ENCODE measurements at places on chromosomes 12 and 14. TPM values are rescaled to one million over a fixed set of nuclear protein-coding genes. Genes with fewer than 3 reads are reported as not detected.
A peak's percentile ranks its signal among the peaks of the same experiment; 100 is the strongest.

DNA sequence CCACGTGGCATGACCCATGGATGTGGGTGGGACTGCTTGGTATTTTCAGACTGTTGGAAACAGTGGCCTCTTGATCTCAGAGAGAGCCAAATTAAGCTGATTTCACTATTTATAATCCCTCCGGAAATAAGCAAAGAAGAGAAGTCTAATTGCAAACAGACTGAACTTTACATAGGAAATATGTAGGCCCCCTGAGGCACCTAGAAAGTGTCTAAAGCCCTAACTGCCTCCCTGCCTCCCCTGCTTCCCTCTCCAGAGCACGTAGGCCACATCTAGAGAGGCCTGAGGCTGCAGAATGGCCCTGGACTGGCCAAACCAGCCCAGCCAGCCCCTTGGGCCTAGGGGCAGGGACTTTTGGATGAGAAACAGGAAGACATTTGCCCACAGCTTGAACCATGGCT is 123.8 kb downstream of the ZFP36L1 start:
- no peak for DNase-seq
- H3K4me3 ChIP-seq: no peak overlapping the region
- H3K27ac ChIP-seq: no peak overlapping the region
- H3K36me3 ChIP-seq: no peaks in the 10 kb centered on the region
- no peaks in the 10 kb centered on the region for H3K27me3 ChIP-seq

The NKX2-1 gene
- polyA plus RNA-seq: 0.45 TPM

The SETD1B gene
- polyA plus RNA-seq: 3.6 TPM

DNA sequence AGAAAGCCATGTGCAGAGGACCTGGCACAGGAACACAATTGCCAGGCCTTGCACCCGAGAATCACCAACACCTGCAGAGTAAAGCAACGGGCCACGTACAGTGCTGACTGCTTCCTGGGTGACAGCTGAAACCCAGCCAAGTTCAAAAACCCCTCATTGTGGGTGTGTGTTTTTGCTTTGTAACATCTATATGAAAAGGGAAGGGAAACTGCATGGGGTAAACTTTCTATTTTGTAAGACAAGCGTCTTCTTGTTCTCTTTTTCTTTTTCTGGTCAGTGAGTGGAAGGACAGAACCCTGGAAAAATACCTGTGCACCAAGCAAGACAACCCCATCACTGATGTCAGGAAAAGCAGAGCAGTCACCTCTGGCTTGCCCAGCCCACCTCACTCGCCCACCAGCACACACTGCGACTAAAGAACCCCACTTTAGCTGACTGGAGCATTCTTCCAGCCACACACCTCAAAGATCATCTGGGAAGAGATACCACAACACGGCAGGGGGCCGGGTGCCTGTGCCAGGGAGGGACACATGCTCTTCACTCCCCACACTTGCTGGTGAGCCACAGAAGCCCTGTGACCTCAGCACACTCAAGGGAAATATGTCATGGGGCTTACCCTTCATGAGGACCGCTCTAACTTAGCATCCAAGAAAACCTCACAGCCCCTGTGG is 172.3 kb downstream of the NDUFA12 start:
- H3K27me3 ChIP-seq: no peaks in the 10 kb centered on the region
- no peak for DNase-seq
- H3K27ac ChIP-seq: peak overlapping the region; percentile 74
- H3K4me1 ChIP-seq: no peaks in the 10 kb centered on the region

DNA sequence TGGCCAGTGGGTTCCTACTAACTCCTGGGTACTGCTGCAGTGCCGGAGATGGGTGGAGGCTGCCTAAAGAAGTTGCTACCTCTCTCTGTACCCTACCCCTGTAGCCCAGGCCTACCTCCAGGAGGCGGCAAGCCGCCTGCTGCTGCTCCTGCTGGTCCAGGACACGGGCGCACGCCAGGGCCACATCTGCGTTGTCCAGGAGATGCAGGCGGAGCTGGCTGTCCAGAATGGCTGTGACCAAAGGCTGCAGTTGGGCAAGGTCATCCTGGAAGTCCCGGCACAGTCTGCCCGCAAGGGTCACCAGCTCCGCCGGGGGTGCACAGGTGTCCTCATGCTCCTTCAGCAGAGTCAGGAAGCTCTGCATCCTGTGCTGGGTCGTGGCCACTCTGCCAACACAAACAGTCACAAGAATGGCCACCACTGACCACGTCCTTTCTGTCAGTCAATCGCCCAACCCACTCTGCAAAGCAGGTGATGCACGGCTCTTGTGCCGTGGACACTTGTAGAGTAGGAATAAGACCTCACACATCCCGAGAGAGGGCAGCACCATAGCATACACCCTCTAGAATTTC is 1.6 kb downstream of the ANHX start:
- H3K27ac ChIP-seq: no peak overlapping the region
- H3K27me3 ChIP-seq: no peaks in the 10 kb centered on the region
- H3K4me3 ChIP-seq: no peak overlapping the region
- no peaks in the 10 kb centered on the region for H3K4me1 ChIP-seq
- H3K36me3 ChIP-seq: no peaks in the 10 kb centered on the region

GRCh38 chr12:131806674-131807073 is 21.5 kb upstream of the MMP17 start:
- DNase-seq: no peak
- no peak overlapping the region for H3K4me3 ChIP-seq
- no peaks in the 10 kb centered on the region for H3K4me1 ChIP-seq
- no peak overlapping the region for H3K27ac ChIP-seq

DNA sequence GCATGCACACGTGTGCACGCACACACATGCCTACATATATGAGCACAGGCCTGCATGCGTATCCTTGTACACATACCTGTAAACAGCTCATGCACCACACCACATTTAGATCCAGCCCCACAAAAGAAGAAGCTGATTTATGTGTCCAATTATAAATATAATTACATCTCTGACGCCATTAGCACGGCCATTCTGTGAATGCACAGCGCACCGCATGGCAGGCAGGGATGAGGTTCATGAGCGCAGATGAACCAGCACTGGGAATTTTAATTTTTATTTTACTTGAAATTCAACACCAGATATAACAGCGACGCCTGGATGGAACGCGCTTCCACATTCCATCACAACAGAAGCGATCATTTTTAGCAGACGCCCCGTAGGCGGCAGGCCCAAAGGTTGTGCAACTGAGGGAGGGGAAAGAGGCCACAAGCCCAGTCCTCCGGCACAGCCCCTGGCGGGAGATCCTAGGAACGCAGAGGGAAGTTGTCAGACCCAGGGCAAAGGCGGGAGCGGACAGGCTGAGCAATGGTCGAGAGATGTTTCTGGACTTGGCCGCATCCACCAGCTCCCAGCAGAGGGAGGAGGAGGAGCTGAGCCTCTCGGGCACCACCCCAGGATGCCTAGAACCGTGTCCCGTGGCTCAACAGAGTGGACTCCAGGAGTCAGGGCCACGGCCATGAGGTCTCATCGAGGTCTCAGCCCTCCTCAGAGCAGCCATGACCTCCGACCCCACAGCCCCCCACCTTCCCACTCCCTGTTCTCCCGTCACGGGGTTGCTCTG is 37.9 kb upstream of the GALNT9 start:
- DNase-seq: no peak
- H3K4me3 ChIP-seq: no peak overlapping the region
- no peaks in the 10 kb centered on the region for H3K36me3 ChIP-seq
- H3K27ac ChIP-seq: no peak overlapping the region
- H3K27me3 ChIP-seq: no peaks in the 10 kb centered on the region

DNA sequence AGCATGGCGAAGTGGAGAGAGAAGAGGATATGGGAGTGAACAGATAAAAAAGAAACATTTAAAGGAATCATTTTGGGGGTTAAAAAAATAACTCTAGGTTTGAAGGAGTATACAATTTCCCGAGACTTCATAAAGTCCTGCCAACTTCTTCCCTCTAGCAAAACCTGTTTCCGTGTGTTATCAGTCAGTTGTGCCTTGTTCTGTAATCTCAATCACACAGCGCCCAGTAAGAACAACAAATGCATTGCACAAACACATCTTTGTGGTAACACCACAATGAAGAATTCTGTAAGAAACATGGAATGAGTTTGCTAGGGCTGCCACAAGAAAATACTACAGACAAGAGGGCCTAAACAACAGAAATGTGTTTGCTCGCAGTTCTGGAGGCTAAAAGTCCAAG is 144.7 kb upstream of the FUT8 start:
- H3K27ac ChIP-seq: no peak overlapping the region
- H3K4me1 ChIP-seq: peaks cover 2% of the 10 kb centered on the region

The COA8 gene
- 43.9 TPM for polyA plus RNA-seq

The PTGER2 gene
- polyA plus RNA-seq: 5.1 TPM

DNA sequence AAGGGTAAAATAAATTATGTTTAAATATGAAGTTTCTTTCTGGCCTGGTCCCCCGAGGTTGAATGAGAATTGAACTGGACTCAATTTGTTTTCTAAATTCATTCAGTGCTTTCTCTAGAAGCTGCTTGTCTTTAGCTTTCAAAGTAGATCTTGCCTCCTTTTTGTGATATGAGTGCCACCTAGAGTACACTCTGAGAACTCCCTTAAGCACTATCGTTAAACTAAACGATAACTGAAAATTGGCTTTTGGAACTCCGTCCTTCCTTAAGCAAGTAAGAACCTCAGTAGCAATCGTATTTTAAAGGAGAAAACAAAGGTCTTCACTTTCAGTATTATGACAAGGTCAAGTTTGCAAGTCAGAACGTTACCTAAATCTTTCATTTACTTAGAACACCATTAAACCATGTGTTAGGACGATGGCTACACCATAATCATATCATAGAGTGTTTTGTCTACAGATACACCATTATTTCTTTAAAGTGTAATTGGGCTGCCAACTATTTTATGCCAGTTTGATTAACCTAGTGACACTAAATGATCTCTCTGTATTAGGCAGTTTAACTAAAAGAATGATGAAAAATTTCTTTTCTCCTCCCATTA is 364.8 kb downstream of the SNAPC1 start:
- no peaks in the 10 kb centered on the region for H3K36me3 ChIP-seq
- no peak overlapping the region for H3K4me3 ChIP-seq
- H3K27ac ChIP-seq: no peak overlapping the region
- H3K4me1 ChIP-seq: no peaks in the 10 kb centered on the region

DNA sequence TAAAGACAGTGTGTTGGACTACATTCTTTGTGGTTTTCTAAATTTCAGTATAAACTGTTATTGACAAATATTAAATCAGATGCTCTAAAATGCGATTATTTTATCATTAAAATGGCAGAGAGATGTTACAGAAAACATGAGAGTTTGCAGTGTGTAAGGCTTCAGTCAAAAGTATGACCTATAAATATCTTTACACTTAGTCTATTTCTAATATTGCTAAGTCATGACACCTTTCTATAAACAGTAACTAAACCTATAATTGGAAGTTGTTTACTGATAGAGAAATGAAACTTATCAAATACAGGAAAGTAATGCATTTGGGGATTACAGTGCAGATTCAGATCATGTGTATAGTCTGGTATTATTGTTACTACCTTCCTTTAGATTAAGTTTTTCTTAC is 68.9 kb upstream of the YARS2 start:
- peaks cover 2% of the 10 kb centered on the region for H3K36me3 ChIP-seq
- no peak overlapping the region for H3K27ac ChIP-seq
- H3K27me3 ChIP-seq: no peaks in the 10 kb centered on the region
- no peak overlapping the region for H3K4me3 ChIP-seq
- DNase-seq: no peak

The CCDC77 gene
- polyA plus RNA-seq: 3.2 TPM

DNA sequence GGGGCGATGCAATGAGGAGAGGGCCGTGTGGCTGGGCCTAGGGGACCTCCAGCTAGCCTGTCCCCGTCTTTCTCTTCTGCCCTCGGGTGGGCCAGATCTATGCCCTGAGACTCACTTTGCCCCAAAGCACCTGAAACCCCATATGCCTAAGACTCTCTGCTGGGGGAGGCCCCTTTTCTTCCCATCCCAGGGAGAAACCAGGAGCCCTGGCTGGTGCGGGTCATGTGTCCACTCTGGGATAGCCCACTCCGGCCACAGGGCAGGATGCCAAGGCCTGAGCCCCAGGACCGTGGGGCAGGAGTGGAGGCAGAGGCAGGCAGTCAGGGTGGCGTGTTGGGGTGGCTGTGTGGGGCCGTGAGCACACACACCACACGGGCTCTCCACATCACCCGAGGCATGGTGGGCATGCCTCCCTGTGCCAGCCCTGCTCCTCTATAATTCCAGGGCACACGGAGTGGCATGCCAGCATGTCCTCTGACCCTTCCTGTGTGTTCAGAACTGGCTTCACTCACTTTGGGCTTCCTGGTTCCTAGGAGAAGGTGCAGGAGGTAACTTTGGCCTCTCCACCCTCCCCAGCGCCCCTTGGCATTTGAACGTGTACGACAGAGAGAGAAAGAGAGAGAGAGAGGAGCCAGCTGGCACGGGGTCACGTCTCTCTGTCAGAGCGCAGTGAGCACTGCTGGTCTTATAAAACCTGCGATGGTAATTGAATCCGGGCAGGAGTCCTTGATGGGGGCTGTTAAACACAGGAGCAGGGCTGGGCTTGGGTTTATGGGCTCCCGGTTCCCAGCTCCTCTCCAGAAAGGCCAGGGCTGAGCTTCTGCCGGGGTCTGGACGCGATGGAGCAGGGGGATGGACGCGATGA is 144.2 kb downstream of the KIF26A start:
- no peak overlapping the region for H3K27ac ChIP-seq
- no peaks in the 10 kb centered on the region for H3K36me3 ChIP-seq
- no peaks in the 10 kb centered on the region for H3K27me3 ChIP-seq
- no peaks in the 10 kb centered on the region for H3K4me1 ChIP-seq
- no peak for DNase-seq

- peaks cover 3% of the 10 kb centered on the region for H3K27me3 ChIP-seq
- H3K27ac ChIP-seq: no peak overlapping the region
- H3K4me3 ChIP-seq: no peak overlapping the region
- H3K36me3 ChIP-seq: no peaks in the 10 kb centered on the region
- H3K4me1 ChIP-seq: no peaks in the 10 kb centered on the region
Measured at GRCh38 chr14:39762576-39763401, 330.6 kb upstream of the FBXO33 start.

DNA sequence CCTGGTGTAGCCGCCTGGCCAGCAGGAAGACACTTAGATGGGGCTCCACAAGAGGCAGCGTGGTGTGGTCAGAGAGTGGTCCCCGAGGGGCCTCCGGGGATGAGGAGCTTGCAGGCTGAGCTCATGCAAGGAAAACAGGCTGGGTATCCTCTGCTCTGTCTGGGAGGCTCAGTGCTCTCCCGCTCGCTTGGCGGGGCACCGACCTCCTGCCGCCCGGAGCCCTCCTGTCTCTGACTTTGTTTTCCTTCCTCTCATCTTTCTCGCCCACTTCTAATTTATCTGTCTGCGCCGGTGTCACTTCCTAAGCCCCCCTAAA is 31.3 kb upstream of the DLK1 start:
- H3K4me1 ChIP-seq: no peaks in the 10 kb centered on the region
- H3K27ac ChIP-seq: no peak overlapping the region
- no peak overlapping the region for H3K4me3 ChIP-seq
- no peak for DNase-seq
- H3K36me3 ChIP-seq: no peaks in the 10 kb centered on the region

The WASHC3 gene
- polyA plus RNA-seq: 35.6 TPM

GRCh38 chr12:11695321-11695720 is 45.8 kb downstream of the ETV6 start:
- peaks cover 11% of the 10 kb centered on the region for H3K36me3 ChIP-seq
- no peak for DNase-seq
- no peaks in the 10 kb centered on the region for H3K27me3 ChIP-seq
- H3K4me3 ChIP-seq: no peak overlapping the region
- no peak overlapping the region for H3K27ac ChIP-seq
- no peaks in the 10 kb centered on the region for H3K4me1 ChIP-seq

The CBLN3 gene
- not detected for polyA plus RNA-seq

The SLC5A8 gene
- not detected for polyA plus RNA-seq

The ATP5MC2 gene
- polyA plus RNA-seq: 433 TPM

The TMEM30B gene
- polyA plus RNA-seq: 41.3 TPM

Data from small intestine (tissue), 16 donors.